ENCODE measurements at places on chromosomes 12 and 14.
A peak's percentile ranks its signal among the peaks of the same experiment; 100 is the strongest.

GRCh38 chr14:70036665-70037064 lies 152.1 kb downstream of the SLC8A3 start:
- no peak for DNase-seq

DNA sequence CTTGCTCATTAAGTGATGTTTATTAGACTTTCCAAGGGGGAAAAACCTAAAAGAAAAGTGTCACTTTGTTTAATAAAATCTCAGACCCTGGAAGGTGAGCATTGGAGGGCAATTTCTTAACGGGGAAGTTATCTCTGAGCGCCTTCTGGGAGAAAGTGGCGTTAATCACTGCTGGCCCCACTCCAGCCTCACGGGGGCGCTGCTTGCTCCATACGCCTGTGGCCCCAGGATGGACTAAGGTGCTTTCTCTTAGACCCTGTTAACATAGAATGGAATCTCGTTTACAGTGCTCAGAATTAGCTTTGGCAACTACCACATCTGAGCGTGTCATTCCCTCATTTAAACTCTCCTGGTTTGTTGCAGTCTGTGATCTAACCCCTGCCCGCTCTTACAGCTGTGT lies 16.4 kb upstream of the PRIMA1 start:
- no peak for DNase-seq

- DNase-seq, result no peak
Observed at GRCh38 chr12:9333161-9333560, 125.0 kb upstream of the PZP start.

DNA sequence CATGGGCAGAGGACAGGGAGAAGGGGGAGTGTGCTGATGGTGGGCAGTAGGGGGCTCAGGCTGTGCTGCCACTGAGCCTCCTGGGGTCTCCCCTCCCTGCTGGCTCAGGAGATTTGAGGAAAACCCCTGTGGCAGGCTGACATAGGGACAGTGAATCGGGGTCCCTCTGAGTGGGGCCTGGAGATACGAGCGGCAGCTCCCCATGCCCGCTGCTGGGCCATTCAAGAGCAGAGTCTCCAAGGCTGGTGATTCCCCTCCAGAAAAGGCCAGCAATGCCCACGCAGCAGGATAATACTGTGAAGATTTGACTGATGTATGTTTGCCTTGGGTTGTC lies 288.7 kb upstream of the SFSWAP start:
- no peak for DNase-seq

DNA sequence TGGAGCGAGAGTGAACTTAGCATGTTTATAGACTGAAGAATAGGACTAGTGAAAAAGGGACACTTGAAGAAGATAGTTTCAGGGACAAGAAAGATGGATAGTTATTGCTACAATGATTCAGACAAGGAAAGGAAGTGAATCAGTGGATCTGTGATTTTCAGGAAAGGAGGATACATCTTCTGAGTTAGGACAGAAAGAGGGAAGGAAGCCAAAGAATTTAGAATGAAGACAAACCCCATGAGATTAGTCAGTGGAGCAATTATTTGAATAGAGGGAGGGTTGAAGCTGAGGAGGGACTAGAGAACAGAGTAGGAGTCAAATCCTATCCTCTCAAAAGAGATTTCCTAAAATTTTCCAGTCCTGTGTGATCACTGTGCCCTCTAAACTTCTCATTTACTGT lies 282.7 kb downstream of the AKAP6 start:
- DNase-seq, result no peak

DNA sequence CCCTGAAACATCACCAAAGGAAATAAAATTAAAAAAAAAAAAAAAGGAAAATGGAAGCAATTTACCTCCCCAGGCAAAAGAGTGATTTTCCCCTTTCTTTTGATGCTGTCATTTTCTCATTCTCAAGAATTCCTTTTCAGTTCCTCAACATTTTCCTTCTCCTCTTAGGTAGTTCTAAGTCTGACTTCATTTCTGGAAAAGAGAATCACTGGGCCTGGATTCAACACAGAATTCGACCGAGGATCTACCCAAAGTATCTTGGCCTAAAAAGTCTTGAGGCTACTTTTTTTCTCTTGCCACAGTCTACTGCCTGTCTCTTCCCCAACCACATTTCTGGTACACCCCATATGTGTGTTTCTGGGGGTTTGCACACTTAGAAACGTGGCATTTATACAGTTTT lies 717.8 kb upstream of the TBX3 start:
- DNase-seq, result no peak

DNA sequence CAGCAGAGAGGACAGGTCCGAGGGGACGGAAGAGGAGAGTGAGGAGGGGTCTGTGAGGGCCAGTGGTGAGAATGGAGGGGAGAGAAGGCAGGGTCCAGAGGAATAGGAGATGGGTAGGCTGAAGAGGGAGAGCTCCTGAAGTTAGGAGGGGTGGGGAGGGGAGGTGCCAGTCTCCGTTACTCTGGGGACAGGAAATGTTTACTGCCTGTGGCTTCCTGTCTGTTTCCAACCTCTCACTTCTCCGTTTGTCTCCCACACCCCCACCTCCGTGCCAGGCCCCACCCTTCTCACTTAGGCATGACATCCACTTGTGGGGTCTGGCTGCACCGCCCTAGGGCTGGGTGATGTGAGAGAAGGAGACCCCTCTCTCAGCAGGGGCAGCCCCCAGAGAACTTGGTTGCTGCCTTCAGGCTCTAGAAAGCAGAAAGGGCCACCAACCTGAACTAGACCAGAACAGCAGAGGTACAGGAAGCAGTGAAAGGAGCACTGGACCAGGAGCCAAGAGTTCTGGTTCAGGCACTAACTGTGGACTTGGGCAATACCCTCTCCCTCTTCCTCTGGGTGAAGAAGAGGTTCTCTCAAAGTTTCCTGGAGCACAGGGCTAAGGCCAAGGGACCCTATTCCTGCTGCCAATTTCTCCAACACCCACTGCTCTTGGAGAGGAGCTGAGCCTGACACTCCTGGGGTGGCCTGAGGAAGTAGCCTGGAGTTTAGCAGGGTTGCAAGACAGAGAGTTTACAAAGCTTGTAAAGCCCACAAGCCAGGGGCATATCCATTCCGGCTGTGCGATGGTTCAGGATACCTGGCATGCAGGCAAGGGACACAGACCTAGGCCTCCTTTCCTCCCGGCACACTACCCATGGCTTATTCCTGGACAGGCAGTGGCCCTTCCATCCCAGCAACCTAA lies 5.5 kb downstream of the ITGA5 start:
- DNase-seq, result peak; percentile 57

DNA sequence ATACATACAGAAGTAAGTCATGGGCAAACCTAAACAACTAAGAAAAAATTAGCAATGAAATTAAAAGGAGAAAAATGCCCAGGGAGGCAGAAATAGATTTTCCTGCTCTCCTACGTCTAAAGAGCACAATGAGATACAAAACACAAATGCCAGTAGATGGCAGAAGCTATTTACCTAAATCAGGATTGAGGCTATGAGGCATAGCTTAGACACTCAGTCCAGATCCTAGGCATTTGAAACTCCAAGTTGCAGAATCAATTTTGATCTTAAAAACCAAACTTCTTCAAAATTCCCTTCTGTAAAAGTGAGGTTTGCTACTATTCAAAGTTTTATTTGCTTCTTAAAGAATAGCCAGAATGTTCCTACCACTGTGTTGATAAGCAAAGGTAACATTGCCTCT lies 368.6 kb downstream of the DAD1 start:
- no peak for DNase-seq
